ENCODE measurements at places on chromosomes 2 and 18.

GRCh38 chr2:107810734-107811133 lies 16.0 kb upstream of the RGPD4 start:
- DNase-seq = no peak

GRCh38 chr2:215425021-215425782 lies 10.7 kb downstream of the FN1 start:
- no peak for DNase-seq

DNA sequence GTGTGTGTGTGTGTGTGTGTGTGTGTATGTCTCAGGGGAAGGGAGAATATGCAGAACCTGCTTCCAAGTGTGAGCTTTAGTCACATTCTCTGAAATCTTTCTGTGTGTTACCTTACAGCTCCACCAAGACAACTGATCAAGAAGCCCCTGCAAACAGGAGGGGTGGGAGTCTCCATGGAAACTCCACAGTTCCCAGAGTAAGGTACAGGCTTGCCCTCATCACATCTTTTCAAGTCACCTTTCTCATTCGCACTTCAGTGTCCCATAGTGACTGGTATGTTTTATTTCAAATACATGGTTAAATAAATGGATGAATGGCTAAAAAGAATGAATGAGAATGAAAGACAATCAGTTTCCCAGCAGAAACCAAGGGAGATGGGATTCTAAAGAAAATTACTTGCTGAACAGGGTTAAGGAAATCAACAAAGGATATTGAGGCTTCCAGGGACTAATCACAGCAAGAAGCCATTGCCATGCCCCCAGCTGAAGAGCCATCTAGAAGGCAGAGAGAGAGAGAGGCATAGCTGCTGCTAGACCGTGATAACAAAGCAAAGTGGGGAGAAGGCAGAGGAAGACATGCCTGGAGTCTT lies 987.2 kb upstream of the CELF4 start:
- DNase-seq = no peak

DNA sequence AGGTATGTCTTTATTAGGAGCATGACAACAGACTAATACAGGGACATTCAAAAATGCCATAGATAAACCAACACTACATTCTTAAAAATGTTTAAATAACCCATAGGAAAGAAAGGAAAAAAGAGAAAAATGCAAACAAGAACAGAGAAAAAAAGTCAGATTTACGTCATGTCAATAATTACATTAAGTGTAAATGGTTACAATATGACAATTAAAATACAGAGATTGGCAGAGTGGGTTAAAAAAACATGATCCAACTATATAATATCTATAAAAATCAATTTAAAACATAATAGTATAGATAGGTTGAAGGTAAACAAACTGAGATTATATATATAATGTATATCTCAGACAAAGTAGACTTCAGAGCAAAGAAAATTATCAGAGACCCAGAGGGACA lies 255.8 kb downstream of the ANAPC1 start:
- DNase-seq = no peak

- DNase-seq = no peak
Observed at GRCh38 chr18:49123431-49123830, 172.7 kb upstream of the SMAD7 start.

DNA sequence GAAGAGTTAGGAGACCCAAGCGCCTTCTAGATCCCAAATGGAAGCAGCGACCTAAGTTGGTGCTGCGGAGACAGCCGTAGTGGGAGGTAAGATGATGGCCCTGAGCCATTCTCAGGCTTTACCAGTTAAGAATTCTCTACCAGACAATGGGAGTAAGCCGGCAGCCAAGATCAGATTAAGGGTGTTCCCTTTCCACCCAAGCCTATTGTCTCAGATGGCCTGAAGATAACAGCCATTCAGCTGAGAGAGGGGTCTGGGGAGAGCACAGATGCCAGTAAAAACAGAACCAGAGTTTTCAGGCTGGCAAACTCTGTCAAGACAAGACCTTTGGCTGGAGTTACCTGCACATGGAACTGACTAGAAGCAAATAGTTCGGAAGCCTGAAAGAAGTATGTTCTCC lies 191.7 kb upstream of the HAAO start:
- no peak for DNase-seq

- no peak for DNase-seq
Observed at GRCh38 chr2:207149249-207150213, 16.2 kb downstream of the KLF7 start.

DNA sequence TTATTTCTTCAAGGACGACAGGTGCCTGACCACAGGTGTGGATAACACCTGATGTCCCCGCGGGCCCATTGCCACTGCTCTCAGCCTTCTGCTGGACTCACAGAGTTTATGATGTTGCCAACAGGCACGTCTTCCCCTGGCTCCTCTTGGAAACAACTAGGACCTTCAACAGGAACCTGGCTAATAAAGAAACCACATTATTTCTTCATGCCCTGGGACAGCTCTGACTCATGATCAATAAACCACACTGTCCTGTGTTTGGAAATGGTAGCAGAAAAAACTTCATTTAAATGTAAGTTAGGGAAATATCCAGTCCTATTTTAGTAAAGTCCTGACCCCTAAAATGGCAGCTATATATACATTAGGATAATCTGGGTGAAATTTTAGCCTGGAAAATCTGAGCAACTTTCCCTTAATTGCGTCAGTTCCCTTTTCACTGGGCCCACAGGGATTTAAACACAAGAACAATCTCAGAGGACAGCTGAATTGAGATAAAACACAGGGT lies 158.9 kb downstream of the VAPA start:
- DNase-seq = no peak

DNA sequence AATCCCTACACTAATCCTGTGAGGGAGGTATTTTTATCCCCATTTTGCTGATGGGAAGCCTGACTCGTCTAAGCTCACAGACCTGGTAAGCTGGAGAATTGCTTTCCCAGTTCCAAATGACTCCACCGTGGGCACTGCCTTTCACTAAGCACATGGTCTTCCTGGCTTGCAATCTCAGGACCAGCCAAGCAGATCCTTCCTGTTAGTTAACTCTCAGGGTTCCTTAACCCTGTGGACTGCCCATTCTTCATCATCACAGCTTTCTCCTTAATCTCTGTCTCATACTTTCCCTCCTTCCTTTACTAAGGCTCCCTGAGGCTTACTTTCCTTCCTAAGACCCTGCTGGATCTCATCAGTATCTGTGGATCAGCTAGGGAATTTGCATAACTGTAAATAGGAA lies 122.2 kb upstream of the ZEB2 start:
- DNase-seq = no peak

- DNase-seq = no peak
Observed at GRCh38 chr18:38688416-38688815, 1122.8 kb upstream of the CELF4 start.

DNA sequence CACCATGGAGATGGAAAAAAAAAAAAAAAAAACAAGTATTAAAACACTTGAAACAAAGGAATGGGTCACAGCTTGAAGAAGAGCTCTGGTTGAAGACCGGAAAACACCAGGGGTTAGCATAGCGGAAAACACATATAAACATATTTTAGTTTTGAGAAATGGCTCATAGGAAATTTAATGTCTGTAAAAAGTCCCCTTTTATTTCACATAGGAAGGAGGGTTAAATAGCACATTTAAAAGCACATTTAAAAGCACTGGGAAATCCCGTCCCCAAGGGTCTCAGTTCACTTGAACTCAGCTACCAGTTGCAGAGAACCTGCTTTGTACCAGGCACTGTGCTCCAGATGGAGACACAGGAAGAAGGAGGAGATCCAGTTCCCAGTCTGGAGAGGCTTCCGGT lies 65.5 kb downstream of the KCNE4 start:
- no peak for DNase-seq

DNA sequence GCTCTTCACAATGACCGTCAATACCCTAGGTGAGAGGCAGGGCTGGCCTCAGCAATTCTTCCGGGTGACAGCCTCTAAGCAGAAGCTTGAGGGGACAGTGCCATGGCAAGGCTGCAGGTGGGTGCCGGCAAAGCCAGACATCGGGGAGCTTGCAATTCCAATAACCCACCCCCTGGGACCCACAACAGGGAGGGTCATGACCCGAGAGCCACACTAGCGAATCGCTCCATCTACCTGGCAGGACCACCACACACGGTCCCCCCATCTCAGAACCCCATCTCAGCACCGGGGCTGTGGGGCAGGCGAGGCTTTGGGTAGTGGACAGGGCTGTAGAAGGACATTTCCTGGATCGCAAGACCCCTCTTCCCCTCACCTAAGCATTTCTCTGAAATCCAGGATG lies 177.2 kb downstream of the ACKR3 start:
- DNase-seq = no peak

- peak; percentile 41 for DNase-seq
Observed at GRCh38 chr2:178914259-178914849, 107.1 kb upstream of the TTN start.

GRCh38 chr2:158518084-158518483 lies 61.3 kb downstream of the PKP4 start:
- DNase-seq = no peak

DNA sequence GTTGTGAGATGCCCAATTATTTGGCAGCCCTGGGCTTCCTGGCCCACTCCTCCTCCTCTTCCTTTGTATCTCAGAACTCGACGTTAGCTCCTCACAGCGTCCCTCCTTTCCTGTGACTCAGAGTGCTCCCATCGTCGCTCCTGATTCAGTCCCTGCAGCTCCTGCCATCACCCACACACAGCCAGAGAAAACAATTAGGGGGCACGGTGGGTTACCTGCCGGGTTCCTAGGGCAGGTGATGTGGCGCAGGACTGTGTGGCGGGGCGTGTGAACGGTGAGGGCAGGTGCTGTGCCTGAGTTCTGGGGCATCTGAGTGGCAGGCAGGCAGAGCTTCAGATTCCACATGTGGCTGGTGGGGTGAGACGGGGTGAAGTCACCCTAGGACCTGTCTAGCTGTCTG lies 42.6 kb downstream of the GLI2 start:
- DNase-seq = no peak

GRCh38 chr18:55406451-55406991 lies 181.5 kb downstream of the TCF4 start:
- no peak for DNase-seq

DNA sequence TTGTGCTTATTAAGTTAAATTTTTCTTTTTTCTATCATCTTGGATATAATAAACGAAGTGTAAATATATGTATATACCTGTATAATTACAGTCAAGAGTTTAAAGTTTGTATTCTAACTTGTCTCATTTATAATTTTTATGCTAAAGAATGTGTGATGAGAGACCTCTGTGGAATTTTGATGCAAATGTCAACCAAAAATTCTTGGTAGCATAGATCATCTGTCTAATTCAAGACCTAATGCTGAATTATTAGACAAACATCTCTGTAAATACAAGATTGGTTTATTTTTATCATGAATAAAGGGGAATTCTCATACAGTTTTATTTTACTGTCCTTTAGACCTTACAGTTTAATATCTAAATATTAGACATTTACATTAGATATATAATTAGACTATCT lies 149.2 kb upstream of the VWC2L start:
- DNase-seq = no peak

DNA sequence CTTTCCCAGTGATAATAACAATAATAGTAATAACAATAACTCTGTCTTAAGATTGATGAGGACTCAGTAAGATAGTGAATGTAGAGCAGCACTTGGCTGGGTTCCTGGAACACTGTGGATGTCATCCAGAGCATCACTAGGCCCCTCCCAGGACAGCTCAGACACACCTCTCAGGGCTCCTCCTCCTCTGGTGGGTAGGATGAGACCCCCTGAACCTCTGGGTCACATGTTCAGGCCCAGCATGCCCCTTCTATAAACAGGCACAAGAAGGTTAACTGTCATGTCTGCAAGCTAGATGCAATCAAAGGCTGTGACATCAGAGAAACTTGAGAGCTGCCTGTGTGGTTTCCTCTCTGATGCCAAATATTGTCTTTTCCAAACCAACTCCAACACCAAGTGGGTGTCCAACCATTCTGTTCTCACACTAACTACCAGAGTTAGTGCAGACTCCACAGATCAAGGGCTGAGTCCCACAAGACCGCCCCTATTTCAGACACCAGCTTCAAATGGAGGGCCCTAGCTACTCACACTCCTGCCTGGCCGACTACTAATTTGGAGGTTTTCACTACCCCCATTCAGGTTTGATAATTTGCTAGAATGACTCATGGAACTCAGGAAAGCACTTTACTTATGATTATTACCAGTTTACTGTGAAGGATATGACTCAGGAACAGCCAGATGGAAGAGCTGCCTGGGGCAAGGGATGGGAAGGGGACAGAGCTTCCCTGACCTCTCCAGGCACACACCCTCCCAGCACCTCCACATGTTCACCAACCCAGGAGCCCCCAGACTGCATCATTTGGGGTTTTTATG lies 46.4 kb upstream of the BZW1 start:
- DNase-seq = no peak

GRCh38 chr2:144448389-144449027 lies 71.4 kb downstream of the ZEB2 start:
- DNase-seq = no peak

Measured in stimulated activated CD4-positive, alpha-beta T cell treated with anti-CD3 and anti-CD28 coated beads, Interleukin-1b, Interleukin-23, amount 100 ng/mL, for 1 hour (primary cell).